Liver (tissue), 10 donors: ENCODE measurements at places on chromosomes 5 and 9.

- no peak for DNase-seq
These were observed 5.7 kb downstream of the TMEM245 start for GRCh38 chr9:109113892-109114609.

DNA sequence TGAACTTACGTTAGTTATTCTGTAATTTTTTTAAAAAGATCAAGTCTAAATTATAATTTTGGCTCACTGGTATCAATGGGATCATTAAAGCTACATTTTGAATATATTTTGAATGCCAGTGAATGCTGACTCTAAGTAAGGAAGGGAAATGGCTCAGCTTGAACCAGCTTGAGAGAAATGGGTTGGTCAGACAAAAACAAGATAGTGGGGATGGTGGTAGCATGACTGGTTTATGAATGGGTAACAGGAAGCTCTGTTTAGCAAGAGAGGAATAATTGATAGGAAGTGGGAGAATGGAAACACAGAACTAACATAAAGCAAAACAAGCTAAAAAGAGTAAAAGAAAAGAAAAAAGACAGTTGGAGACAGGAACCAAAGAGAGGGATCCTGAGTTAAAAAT is 220.2 kb downstream of the ADAMTS6 start:
- DNase-seq: no peak

- no peak for DNase-seq
These were observed 524 bp downstream of the PRR7 start for GRCh38 chr5:177447066-177447610.

DNA sequence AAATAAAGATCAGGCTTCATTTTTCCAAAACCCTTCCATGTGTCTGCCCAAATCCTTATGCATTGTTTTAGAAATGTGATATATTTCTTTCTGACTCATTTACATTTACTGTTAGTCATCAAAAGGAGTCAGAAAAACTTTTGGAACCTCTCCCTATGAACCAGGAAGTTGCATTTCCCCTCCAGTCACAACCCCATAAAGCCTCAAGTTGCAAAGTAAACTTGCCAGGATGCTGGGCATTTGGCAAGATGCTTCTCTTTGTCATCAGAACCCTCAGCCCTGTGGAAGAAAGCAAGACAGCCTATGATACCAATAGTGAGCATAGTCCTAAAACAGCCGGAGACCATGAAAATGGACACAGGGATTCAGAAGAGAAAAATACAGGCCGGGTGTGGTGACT is 84.2 kb downstream of the MUSK start:
- no peak for DNase-seq

DNA sequence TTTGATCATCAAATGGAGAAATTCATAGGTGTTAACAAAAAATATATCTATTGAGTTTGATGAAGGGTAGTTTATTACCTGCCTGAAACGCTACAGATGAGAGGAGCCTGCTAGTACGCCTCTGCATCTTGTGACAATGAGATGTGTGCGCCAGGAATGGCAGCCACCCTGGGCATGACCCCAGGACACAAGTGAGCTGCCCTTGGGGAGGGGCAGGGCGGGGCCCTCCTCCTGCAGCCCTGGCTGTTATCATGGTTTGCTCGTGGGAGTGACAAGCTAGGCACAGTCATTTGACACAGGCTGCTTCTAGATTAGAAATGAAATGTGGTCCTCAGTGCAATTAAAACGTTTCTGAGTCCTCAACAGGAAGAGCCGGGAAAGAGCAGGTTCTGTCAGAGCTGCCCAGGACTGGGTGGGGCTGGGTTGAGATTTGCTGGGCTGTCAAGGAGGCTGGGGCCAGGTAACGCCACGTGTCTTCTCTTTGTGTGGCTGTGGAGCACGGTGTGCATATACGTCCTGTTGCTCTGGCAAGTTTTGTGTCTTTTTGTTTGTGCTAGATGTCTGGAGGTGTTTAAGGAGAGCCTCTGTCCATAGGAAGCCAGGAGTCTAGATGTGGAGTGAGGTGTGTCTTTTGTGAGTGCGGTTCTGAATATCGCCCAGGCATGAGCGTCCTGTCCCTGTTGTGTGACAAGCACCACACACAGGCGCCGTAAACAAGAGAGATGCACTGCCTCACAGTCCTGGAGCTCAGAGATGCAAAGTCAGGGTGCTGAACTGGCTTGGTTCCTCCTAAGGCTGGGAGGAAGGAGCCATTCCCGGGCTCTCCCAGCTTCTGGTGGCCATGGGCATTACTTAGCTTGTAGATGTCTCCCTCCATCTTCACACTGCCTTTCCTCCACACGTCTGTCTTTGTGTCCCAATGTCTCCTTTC is 129.0 kb upstream of the IRX4 start:
- no peak for DNase-seq

- DNase-seq: no peak
These were observed 301.8 kb upstream of the PRR16 start for GRCh38 chr5:120162321-120162720.

DNA sequence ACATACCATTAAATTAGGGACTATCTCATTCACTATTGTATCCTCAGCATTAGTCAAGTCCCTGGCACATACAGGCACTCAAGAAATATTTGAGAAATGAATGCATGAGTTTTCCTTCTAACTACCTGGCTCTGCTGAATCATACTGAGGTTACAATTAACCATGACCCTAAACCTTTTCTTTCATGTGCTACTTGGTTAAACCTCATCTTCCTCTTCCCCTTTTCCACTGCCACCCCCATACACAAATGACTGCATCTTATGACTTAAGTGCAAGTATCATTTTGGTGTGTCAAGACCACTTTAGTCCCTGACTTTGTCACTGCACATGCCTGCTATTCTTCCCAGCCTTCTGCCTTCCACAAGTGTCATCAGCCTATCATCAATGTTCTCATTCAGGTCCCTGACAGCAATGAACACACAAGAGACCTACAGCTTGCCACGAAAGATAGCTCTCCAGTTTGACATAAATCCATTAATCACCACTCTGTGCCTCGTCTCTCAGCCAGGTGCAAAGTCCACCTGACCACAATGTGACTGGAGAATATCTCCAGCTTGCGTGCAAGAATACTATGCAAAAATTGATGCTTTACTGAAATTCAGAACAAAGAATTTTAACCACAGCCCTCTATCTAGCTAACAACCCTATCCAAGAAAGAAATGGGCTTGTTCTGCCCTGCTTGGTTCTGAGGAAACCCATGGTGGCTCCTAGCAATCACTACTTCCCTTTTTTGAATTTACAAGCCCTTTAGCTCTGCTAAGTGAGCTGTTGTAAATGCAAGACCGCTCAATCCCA is 74.5 kb downstream of the MAPKAP1 start:
- no peak for DNase-seq

DNA sequence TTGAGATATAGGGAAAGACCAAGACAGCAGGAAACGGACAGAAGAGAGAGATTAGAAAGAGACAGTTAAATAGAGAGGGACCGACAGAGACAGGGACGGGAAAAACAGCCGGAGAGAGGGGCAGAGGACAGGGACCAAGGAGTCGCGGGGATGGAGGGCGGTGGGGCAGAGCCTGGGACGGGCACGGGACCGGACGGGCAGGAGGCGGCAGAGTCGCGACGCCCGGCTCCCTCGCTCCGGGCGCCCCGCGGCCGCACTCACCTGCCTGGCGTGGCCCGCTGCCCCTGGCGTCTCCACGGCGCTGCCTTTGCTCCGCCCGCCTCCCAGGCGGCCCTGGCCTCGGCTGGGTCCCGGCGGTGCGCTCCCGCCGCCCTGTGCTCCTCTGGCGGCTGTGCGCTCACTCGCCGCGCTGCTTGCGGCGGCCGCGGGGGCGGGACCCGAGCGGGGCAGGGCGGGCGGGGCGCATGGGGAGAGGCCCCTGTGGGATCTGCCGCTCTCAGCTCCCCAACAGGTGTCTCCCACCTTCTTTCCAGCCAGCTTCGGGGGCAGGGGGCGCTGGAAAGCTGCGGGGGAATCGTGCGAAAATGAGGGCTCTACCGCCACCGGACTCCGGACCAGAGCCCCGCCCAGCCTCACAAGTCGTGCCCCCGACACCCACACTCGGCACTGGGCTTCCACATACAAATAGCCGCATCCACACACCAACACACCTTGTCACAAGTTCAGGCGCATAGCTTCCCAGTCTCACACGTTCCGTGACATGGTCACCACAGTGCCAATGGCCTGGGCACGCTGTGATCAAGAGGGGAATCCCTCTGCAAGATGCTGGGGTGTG is at the start of gene ARID3C:
Gene ARID3C, minus strand, starts transcription at position 411 of the 835 bp plus-strand sequence. CDS start 1,052 bp downstream, outside the sequence.
- DNase-seq: no peak
